ENCODE measurements at places on chromosomes 1 and 21.

GRCh38 chr1:103106426-103107341, 1.6 kb downstream of the COL11A1 start:
- peak; percentile 23 for DNase-seq

DNA sequence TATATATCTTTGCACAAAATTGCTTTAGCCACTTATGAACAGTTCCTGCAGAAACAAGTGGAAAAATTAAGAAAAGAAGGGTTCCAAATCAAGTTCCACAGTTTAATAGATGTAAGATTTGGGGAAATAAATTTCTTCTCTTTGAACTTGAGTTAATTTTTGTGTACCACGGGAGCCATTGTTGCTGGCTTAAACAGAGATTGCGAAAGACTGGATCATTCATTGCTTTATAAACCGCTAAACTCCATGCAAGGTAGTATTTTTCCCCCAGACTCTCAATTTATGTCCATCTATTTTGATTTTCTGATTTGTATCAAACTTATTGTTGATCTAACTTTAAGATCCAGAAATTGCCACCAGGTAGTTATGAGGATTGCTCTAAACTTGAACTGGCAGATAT, 246.1 kb upstream of the ADGRL4 start:
- DNase-seq: no peak

DNA sequence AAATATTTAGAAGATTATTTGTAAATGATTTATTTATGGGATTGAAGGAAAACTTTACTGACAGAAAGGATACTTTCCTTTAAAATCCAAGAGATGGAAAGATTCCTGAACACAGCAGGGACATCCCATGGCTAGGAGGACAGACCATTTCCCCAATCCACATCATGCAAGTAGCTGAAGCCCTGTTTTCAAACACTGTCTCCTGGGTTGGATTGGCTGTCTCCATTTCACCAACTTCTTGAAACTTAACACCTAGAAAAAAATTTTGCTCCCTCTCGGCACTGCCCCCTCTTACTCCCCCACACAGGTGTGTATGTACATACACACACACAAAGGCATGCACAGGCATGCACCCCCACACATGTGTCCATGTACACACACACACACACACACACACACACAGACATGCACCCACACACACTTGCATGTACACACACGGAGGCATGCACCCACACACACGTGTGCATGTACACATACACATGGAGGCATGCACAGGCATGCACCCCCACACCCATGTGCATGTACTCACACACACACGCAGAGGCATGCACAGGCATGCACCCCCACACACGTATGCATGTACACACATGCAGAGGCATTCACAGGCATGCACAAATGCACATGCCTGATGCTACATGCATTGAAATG, 320.0 kb downstream of the CHRM3 start:
- DNase-seq: no peak

DNA sequence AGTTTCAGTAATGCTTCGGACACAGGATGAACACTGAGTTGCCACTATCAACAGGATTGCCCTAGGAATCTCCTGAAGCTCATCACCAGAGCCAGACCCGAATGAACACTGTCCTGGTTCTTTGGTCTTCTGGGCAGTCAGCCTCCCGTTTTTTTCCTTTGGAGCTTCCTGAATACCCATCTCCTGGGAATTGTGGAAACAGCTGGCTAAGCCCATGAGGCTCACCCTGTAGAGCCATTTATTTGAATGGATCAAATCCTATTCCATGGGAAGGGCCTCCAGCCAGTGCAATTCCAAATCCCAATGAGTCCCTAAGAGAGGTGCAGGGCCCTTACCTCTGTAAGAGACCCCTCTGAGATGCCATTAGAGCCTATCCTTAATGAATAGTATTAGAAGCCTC, 5.9 kb downstream of the RCSD1 start:
- DNase-seq: no peak

- peak; percentile 5 for DNase-seq
Measured at GRCh38 chr1:88774151-88774556, 90.1 kb downstream of the PKN2 start.

DNA sequence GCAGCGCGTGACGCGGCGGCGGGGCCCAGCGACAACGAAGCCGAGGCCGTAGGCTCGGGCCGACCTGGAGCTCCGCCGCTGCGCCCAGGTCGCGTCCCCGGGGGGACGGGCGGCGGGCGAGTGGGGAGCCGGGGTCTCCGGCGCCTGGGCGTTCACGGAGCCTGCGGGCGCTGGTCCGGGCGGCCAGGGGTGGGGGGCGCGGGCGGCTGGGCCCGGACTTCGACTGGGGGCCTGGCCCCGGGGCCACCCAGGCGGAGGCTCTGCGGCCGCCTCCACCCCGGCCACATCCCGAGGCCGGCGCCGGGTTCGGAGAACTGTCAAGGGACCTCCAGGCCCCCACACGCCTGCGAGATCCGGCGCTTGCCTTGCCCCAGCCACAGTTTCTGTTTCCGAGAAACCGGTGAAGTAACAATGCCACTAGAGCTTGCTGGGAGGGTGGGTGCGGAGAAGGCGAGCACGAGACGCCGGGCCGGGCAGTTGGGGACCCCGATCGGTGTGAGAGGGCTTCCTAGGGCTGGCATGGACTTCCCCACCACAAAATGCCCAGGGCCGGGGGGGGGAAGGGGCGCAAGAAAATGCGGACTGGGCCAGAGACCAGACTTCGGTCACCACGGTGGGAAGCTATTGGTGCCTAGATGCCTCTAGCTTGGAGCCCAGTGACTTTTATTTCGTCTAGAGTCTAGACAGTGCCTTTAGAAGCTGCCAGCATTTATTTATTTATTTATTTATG, 501 bp downstream of the FBXO6 start:
- peak; percentile 42 for DNase-seq
